ENCODE measurements at places on chromosomes 11 and 22. TPM values are rescaled to one million over a fixed set of nuclear protein-coding genes. Genes with fewer than 3 reads are reported as not detected.
A peak's percentile ranks its signal among the peaks of the same experiment; 100 is the strongest.

Gene RAG2
- total RNA-seq = not detected

Gene ANO1
- 184 TPM for total RNA-seq

Gene TSPO
- 283 TPM for total RNA-seq

Gene PDE3B
- total RNA-seq = 0.11 TPM

Gene ADAMTS8
- total RNA-seq = 0.12 TPM

Gene APOL5
- not detected for total RNA-seq

Gene RAPSN
- 0.23 TPM for total RNA-seq

Gene RELT
- total RNA-seq = 34.0 TPM

Gene TENM4
- total RNA-seq = 37.1 TPM

Gene HMBS
- total RNA-seq = 9.3 TPM

Gene TUBA8
- 1.9 TPM for total RNA-seq

GRCh38 chr22:49004484-49005399, 822.9 kb downstream of the BRD1 start:
- no peaks in the 10 kb centered on the region for H3K36me3 ChIP-seq
- peaks cover 4% of the 10 kb centered on the region for H3K27me3 ChIP-seq
- H3K4me3 ChIP-seq = no peak overlapping the region
- H3K4me1 ChIP-seq = no peaks in the 10 kb centered on the region
- H3K27ac ChIP-seq = no peak overlapping the region

- no peak overlapping the region for H3K27ac ChIP-seq
- H3K27me3 ChIP-seq = no peaks in the 10 kb centered on the region
Observed at GRCh38 chr11:120219938-120220746, 9.3 kb downstream of the OAF start.

GRCh38 chr11:10488934-10489691, 34.0 kb downstream of the AMPD3 start:
- no peak overlapping the region for H3K4me3 ChIP-seq
- H3K36me3 ChIP-seq = no peaks in the 10 kb centered on the region
- H3K4me1 ChIP-seq = peaks cover 43% of the 10 kb centered on the region
- peak overlapping the region; percentile 44 for H3K27ac ChIP-seq
- no peak for DNase-seq

- no peak overlapping the region for H3K4me3 ChIP-seq
- no peak overlapping the region for H3K27ac ChIP-seq
- no peaks in the 10 kb centered on the region for H3K36me3 ChIP-seq
- H3K4me1 ChIP-seq = peaks cover 12% of the 10 kb centered on the region
Observed at GRCh38 chr11:6387811-6388599, 2.3 kb upstream of the SMPD1 start.

GRCh38 chr11:64265176-64266160, 14.1 kb downstream of the PLCB3 start:
- H3K4me1 ChIP-seq = peaks cover 26% of the 10 kb centered on the region
- no peak for DNase-seq
- peaks cover 31% of the 10 kb centered on the region for H3K36me3 ChIP-seq
- no peaks in the 10 kb centered on the region for H3K27me3 ChIP-seq
- no peak overlapping the region for H3K4me3 ChIP-seq

GRCh38 chr22:44888491-44889254, 121.1 kb downstream of the PHF21B start:
- H3K4me3 ChIP-seq = no peak overlapping the region
- H3K27ac ChIP-seq = no peak overlapping the region
- peaks cover 6% of the 10 kb centered on the region for H3K4me1 ChIP-seq
- H3K36me3 ChIP-seq = no peaks in the 10 kb centered on the region

DNA sequence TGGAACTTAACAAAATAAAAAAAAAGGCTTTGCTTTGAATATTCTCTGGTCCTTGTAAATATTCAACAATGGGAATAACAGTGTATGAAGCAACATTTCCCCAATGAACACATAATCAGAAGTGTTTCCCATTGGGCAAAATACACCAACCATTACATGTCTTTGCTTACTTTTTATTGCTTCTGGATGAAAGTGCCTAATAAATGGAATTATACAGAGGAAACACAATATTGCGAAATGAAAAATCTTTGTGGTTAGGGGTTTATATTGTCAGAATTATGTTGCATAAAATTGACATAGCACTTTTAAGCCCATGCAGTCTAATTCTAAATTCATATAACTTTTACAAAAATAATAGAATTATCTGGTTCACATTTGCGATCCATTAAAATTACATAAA, 386.4 kb downstream of the DCDC1 start:
- no peak for DNase-seq
- H3K27me3 ChIP-seq = 0 out of 2 replicates have a peak, but pooled peaks cover 3% of the 10 kb centered on the region
- H3K27ac ChIP-seq = no peak overlapping the region
- no peaks in the 10 kb centered on the region for H3K36me3 ChIP-seq
- no peak overlapping the region for H3K4me3 ChIP-seq
- no peaks in the 10 kb centered on the region for H3K4me1 ChIP-seq

DNA sequence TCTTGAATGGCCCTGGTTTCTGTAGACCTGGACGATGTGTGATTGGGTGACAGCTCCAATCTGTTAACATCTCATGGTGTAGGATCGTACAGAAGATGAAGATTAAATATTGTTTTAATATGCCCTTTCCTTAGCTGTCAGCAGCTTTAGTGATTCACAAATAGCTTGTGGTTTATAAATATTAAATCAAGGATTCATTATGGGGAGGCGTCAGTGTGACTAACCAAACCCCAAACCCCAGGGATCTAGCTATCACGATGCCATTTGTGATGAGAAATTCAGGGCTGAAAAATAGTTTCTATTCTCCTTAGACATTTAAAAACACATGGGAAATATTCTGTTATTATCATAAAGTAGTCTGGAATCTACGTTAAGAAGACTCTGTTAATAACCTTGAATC, 73.4 kb downstream of the NCAM1 start:
- no peaks in the 10 kb centered on the region for H3K4me1 ChIP-seq
- H3K27ac ChIP-seq = no peak overlapping the region
- no peak overlapping the region for H3K4me3 ChIP-seq
- H3K27me3 ChIP-seq = no peaks in the 10 kb centered on the region

DNA sequence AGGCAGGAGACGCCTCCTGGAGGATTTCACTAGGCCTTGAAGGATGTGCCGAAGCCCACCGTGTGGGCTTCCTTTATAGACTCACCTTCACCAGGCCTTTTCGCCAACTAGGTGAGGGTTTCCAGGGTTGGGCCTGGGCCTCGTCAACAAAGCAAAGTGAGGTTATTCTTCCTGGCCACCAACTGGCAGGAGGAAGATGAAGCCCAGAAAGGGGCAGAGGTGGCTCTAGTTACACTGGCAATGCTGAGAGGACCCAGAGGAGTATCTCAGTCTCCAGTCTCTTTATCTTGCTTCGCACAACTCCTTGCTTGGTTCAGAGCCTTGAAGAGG, 404 bp upstream of the RELT start:
- H3K4me1 ChIP-seq = peaks cover 28% of the 10 kb centered on the region
- no peak overlapping the region for H3K27ac ChIP-seq
- peaks cover 5% of the 10 kb centered on the region for H3K36me3 ChIP-seq
- no peak for DNase-seq
- no peak overlapping the region for H3K4me3 ChIP-seq

DNA sequence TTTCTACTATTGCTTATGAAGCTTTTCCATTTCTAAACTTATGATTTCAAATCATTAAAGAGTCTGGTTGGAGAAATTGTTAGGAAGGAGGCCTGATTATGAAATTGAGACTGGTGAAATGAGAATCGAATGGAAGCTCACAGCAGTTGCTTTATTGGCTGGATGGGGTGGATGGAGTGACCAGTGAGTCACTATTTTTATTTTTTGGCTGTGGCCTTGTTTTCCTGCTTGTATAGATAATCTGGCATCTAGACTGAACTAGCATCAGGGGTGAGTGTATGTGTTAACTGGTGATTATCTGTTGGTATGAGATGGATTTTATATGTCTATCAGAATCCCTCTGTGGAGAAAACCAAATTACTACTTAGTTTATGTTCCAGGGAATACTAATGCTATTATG, 36.2 kb downstream of the UVRAG start:
- no peaks in the 10 kb centered on the region for H3K4me1 ChIP-seq
- DNase-seq = no peak
- no peak overlapping the region for H3K4me3 ChIP-seq

DNA sequence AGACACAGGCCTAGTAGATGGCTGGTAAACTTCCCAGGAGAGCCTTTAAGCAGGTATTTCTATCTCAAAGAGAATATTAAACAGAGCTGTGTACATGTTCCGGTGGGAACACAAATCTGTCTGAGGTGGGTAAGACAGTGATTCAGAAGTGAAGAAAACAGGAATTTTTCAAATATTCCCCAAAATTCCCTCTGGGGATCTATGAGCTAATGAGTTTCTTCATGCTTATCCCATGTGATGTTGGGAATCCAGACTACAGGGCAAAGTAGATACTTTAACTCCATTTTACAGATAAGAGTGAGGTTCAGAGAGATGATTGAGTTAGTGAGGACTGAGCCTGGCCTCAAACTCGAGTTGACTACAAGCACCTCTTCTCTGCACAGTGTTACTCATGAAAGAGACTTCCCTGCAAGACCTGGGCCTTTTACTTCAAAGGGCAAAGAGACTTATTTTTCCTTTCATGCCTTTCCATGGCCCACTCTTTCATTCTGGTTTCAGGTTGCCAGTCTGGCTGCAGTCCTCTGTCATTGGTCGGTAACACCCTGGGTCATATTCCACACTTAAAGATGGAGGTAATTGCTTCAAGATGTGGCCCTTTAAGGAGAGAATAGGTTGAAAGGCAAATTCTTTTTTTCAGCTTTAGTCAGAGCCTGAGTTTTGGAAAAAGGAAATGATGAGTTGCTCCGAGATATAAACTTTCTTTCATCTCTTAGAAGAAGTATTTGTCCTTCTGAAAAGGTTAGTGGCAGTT, 70.1 kb downstream of the CYB5R2 start:
- no peaks in the 10 kb centered on the region for H3K27me3 ChIP-seq
- H3K27ac ChIP-seq = no peak overlapping the region
- H3K4me3 ChIP-seq = no peak overlapping the region
- DNase-seq = no peak

All from PC-3 (cell line).